Ovary (tissue), 10 donors: ENCODE measurements at places on chromosomes 11 and 22.

GRCh38 chr11:71117311-71117710 is 135.1 kb downstream of the SHANK2 start:
- no peak for DNase-seq

GRCh38 chr22:19567157-19568009 is 43.2 kb upstream of the CLDN5 start:
- no peak for DNase-seq

DNA sequence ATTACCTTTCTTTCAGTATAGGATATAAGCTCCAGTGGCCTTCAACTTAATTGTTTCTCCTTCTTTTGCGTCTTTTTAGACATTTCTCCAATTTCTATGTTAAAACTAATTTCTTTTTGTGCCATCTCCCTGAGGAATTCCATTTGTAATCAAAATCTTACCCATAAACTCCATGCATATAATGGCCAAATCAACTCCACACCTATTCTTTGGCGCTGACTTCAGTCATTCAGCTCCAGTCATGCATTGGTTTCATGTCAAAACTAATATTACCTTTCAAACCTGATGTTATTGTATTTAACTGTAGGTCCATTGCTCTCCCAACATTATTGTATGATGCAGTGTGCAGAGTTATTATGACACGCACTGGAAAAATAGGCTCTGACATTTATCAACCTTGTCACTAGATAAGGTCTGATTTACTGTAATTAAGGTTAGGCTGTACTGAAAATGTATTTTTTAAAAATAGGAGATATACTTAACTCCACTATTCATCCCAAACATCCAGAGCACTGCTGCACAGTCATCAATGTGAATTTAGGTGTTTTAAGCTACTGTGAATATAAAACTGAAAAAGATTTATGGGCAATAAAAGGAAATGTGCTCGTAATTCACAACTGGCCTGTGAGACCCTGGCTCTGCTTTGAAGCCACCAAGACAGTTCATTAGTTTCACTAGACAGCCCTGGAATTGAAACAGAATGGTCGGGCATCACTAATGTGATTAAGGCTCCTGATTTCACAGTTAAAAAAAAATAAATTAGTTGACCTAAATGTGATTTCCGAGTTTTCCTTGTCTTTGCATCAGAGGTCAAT is 180.6 kb upstream of the GRIA4 start:
- no peak for DNase-seq

DNA sequence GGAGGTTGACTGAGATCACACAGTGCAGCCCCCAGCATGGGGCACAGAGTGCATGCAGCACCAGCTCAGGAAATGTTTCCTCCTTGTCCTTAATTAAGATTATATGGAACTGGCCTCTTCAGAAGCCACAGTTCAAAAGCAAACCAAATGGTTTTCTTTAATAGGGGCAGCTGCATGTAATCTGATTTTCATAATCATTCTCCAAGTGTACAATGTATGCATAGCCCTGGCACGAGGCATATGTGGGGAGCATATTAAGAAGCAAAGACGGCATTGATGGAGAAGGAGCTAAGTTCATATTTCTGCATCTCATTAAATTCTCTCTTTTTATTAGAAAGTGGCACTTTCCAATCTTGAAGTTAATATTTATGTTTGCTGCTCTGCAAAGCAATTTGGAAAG is 9.9 kb upstream of the PARVB start:
- DNase-seq: no peak

DNA sequence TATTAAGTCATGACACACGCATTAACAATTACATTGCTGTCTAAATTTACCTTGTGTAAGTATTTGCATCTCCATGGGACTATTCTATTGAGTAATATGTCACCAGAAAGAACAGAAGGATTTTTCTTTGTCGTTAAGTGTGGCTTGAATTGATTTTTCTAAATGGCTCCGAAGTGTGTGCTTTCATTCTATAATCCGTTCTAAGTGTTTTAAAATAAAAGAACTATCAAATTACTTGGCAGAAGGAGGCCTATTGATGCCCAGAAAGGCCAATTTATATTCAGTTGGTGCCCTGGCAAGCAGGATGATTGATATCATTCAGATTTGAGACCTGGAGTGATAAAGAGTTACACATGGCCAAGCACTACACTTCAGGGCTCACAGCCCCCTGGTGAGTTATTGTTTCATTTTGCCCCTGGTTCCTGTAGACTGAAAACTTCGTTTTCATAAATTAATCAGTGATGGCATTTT is 538.9 kb upstream of the ANO5 start:
- no peak for DNase-seq

- no peak for DNase-seq
Measured at GRCh38 chr11:34427186-34427805, 11.4 kb upstream of the CAT start.

- DNase-seq: peak; percentile 80
Measured at GRCh38 chr11:8225589-8226036, 38.1 kb downstream of the LMO1 start.

DNA sequence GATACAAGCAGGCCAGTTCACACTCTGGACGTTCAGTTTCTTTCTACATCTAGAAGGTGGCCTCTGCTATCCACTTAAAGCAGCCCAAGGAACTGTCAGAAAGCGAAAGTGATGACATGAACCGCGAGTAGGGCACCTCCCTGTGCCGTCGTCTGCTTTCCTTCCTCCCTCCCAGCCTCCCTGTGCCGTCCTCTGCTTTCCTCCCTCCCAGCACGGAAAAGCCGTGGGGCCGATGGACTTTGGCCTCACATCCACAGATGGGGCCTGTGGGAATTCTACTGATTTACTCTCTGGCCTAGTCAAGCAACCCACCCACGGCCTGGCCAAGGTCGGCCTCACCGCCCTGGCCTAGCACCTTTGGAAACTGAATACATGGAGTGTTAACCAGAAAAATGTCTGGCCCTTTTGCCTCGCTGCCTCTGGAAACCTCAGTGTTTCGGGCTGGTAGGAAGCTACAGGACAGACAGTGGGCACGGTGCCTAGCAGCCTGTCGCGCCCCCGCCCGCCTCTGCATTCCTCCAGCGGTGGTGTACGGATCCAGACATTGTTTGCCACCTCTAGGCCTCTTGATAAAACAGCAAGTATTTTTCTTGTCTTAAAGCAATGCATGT is 14.2 kb downstream of the PEX26 start:
- DNase-seq: peak; percentile 76

- DNase-seq: no peak
Measured at GRCh38 chr11:36098087-36098486, 154.2 kb downstream of the LDLRAD3 start.

DNA sequence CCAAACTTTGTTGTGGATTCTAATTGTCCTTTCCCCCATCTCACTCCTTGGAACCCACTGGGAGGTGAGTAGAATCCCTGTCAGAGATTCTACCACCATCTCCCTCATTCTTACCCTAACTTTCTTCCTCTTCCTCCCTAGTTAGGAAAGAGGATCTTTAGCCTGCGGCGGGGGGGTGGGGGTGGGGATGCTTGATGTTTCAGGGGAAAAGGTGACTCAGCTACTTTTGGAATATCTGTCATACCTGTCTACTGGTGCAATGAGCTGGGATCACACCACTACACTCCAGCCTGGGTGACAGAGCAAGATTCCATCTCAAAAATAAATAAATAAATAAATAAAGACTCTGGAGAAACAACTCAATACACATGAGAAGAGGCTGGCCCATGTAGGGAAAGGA is 6.4 kb downstream of the CCT8L2 start:
- DNase-seq: no peak

DNA sequence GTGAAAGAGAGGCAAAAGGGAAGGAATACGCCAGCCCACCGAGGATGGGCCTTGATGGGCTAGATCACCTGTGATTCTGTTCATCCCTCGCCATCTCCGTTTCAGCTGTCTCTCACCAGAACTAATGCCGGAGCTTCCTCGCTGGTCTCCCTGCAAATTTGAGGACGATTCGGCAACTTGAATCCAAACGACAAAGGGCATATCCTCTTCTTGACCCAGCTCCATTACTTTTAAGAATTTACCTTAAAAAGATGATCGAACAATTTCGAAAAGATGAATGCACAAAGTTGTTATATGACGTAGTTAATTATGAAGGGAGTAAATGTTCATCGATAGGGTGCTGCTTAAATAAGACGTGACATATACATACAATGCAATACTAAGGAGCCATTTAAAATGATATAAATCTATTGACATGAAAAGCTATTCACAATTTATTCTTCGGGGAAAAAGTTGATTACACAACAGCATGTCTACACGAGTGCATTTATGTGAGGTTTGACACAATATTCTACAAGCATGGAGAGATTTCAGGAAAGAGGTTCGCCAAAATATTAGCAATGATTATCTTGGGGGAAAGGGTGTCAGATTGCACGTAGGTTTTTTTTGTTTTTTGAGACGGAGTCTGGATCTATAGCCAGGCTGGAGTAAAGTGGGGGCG is 937 bp upstream of the FAM168A start:
- DNase-seq: no peak

- peak; percentile 69 for DNase-seq
Measured at GRCh38 chr22:32985899-32986765, 72.0 kb downstream of the SYN3 start.

GRCh38 chr11:74870485-74870884 is 78.4 kb downstream of the XRRA1 start:
- DNase-seq: no peak

DNA sequence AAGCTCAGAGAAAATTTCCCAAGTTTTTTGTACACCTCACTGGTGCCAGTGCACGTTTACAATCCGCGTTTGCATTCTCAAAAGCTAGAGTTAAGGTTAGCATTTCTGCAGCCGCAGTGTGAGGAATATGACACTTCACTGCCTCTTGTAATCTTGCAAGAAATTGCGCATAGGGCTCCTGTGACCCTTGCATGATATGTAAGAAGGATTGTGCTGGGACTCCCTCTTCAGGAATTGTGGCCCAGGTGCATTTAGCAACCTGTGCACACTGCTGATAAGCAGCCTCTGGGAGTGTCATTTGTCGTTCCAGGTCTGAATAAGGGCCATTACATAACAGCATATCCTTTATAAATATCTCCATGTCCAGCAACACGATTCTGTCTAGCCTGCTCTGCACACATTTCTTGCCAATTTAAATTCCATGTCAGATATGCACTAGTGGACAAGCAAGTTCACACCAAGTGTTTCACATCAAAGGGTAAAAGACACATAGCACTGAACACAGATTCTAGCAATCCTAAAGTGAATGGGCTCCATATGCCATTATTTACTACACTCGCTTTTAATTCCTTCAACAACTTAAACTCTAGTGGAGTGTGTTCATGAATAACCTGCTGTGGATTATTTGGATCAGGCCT is 69.2 kb upstream of the INCENP start:
- DNase-seq: no peak
